Lung (tissue), 17 donors: ENCODE measurements at places on chromosomes 5 and 9. TPM values are rescaled to one million over a fixed set of nuclear protein-coding genes. Genes with fewer than 3 reads are reported as not detected.

The SERF1B gene
- total RNA-seq, result 16.5 TPM

DNA sequence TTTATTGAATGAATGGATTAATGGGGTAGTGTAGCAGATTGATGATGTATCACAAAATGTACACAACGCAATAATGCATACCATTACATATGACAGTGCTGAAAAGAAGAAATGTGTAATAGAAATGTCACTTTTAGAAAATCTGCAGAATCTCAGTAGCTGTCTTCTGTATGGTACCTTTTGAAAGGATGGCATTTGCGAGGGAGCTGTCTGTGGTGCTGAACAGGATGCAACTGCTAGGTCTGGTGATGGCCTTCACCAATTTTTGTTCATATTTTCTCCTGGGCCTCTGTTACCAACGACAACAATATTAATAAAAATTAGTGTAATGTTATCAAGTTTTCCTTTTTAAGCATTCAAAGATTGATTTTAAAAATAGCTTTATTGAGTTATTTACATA is 36.2 kb upstream of the OTULIN start:
- peak; percentile 51 for DNase-seq

- no peak for DNase-seq
Measured at GRCh38 chr5:65229841-65230240, 251.9 kb downstream of the ADAMTS6 start.

The SGCD gene
- 20.9 TPM for total RNA-seq

The CDH6 gene
- total RNA-seq, result 20.8 TPM

DNA sequence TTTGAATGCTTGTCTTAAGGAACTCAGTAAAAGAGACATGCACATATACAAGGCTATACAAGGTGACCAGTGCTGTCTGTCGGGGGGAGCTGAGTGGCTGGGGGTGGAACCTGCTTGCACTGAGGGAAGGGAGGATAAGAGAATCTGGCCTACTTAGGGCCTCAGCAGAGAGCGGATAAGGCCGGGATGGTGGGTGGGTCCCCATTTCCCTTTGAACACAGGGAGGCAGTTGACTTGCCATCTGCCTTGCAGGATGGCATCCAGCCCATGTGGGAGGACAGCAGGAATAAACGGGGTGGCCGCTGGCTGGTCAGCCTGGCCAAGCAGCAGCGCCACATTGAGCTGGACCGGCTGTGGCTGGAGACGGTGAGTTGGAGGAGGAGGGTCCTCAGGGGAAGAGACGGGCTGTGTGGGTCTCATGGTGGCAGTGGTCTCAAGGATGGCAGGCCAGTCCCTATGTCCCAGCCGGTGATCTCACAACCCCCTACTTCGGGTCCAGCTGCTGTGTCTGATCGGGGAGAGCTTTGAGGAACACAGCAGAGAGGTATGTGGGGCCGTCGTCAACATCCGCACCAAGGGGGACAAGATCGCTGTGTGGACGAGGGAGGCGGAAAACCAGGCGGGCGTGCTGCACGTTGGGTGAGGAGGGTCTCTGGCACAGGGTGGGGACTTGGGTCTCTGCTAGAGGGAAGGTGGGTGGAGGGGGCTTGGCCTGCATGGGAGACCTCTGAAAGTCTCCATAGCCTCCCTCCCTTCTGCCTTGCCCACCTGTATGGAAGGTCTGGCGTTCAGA is 2.2 kb upstream of the TSPAN17 start:
- no peak for DNase-seq

The PCDHA3 gene
- 0.31 TPM for total RNA-seq

GRCh38 chr9:129390541-129390940 is 212.5 kb upstream of the IER5L start:
- no peak for DNase-seq

DNA sequence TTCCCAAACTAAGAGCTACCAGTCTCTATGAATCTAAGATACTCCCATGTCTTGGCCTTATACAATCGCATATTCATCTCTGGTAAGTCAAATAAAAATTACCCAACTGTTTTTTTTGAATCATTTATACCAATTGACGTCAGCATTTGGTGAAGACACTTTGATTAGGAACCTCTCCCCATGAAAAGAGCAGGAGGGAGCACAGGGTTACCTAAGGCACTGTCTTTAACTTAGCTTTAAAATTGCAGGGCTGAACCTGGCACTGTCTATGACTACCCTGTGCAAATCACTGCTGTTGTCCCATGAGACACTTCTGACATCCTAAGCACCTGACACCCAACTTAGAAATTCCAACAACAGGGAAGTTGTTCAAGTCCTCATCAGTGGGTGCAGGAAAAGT is 586.4 kb downstream of the MAT2B start:
- DNase-seq, result no peak

GRCh38 chr5:174173766-174174165 is 128.3 kb downstream of the NSG2 start:
- no peak for DNase-seq

DNA sequence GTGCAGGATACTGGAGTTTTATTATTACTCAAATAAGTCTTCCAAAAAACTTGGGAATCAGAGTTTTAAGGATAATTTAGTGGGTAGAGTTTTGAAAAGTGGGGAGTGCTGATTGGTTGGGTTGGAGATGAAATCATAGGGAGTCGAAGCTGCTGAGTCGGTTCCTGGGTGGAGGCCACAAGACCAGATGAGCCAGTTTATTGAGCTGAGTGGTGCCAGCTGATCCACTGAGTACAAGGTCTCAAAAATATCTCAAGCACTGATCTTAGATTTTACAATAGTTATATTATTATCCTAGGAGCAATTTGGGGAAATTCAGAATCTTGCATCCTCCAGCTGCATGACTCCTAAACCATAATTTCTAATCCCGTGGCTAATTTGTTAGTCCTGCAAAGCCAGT is 804.9 kb upstream of the SEMA6A start:
- DNase-seq, result no peak

The FASTKD3 gene
- total RNA-seq, result 17.6 TPM

DNA sequence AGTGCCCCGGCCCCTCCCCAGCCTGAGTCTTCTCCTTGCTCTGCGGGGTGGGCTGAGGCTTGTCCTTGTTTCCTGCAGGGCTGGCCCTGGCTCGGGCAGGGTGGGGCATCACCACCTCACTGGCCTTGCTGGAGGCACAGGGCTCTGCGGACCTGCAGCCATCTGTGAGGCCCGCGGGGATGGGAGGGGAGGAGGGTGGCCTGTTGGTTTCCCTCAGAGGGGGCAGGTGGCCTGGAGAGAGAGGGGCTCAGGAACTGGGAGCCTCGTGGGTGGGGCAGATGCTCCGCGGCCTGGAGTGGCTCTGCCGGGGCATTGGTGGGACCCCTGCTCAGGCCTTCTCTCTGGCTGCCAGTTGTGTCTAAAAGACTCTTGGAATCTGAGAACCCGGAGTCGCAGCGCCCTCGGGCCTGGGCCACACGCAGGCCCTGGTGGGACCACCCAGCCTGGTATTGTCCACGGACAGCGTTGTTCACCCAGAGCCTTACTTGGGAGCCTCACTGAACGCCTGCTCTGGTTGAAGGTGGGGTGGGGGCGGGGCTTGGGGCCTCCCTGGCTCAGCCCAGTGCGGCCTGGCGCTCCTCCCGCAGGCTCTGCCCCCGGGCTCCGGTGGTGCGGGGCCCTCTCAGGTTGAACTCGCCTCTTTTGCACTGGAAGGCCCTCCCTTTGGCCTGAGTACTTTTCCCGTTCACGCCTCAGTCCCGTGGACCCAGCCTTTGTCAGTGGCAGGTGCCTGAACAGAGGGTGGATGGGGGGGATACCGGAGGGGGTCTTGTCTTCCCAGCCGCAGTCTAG is 111.3 kb downstream of the RXRA start:
- peak; percentile 52 for DNase-seq

DNA sequence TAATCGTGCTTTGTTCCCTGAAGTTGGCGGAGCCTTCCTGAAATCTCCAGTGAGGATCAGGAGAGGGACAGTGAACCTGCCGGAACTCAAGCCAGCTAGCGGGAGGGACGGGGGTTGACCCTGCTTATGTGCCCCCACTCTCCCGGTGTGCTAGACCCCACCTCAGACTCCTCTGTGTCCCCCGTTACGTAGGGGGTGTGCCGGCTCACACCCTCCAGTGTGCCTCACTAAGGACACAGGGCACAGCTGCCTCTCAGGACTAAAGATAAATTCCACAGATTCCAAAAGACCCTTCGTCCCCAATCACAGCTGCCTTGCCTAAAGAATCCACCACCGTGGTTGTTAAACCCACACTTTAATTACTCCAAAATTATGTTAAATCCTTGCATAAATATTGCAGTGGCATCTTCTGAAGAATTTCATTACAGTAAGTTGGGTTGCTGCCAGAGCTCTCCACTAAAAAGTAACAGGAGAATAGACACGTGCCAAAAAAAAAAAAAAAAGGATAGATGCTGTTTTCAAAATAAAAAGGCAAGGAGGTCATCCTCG is 73.7 kb downstream of the GTF3C4 start:
- peak; percentile 36 for DNase-seq

The IL5 gene
- not detected for total RNA-seq

DNA sequence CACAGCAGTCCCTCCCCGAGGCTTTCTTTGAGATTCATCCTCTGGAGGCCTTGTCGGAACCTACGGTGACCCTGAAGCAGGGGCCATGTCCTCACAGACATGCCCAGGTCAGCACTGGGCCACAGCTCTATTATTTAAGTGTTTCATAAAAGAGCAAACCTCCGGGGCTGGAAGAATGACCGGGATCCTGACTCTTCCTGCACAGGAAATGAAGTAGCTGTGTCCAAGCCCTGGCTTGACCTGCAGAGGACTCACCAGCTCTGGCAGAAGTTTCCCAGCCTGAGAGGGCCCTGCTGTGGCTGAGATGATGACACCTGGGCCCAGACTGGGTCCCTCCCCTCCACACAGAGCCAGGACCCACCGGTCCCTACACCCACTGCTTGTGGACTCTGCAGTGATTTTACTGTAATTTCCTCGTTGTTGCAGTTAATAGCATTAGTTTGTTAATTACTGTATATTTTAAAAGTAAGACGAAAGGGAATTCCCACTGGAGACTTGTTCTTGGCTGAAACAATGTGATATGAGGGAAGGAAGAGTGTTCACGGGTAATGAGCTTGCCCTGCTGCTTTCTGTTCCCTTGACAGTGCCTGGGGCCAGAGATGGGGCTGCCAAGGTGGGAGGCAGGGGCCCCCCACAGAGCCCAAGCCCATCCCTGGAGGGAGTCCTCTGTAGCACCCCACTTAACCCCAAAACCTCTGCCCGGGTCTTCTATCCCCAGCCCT is 72.2 kb downstream of the PCDH1 start:
- DNase-seq, result peak; percentile 20

The ZBED3 gene
- 17.1 TPM for total RNA-seq

DNA sequence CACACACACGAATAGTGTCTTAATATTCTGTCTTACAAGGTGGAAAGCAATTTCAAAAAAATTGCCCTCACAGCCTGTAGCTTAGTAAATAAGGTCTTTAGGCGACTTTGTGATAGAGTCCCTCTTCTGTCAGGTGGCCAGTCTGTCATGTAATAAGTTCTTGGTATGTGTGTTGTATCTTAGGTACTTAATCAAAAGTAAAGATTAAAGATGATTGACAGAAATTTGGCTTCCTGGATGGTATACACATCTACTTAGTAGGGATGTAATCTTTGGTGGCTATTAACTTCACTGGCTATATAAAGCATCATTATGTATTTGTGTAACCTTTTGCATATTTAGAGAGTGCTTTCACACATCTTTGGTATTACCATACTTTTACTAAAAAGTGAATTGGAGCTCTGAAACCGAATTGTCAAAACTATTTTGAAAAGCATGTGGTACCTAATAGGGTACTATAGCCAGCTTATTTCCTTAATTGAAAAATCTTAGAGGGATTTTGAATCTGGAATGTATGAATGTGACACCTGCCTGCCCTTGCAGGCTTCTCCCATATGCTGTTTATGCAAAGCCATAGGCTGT is 3.4 kb downstream of the G3BP1 start:
- DNase-seq, result no peak

DNA sequence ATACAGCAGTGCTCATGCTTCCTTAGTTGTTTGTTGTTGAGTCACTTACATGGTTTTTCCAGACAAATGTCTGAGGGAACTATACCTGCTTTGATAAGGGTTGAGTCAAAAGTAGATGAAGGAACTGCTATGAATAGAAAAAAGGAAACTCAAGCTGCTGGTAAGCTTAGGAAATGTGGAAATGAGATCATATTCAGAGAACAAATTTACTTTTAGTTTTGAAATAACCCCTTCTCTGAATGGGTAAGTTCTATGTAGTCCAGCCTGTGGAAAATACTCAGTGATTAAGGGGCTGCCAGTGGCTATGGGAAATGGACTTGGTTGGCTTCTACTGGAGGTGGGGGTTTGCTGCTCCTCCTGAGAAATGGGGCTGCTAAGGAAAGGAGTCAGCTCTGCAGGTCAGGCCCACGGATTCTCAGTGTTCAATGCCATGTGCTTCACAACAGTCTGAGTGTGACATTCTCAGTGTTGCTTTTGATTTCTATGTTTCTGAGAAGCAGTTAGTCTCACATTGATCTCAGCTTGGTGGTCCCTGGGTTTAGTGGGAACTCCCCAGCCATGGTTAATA is 47.7 kb upstream of the GLRX start:
- no peak for DNase-seq
